ENCODE measurements at places on chromosomes 2 and 18.

DNA sequence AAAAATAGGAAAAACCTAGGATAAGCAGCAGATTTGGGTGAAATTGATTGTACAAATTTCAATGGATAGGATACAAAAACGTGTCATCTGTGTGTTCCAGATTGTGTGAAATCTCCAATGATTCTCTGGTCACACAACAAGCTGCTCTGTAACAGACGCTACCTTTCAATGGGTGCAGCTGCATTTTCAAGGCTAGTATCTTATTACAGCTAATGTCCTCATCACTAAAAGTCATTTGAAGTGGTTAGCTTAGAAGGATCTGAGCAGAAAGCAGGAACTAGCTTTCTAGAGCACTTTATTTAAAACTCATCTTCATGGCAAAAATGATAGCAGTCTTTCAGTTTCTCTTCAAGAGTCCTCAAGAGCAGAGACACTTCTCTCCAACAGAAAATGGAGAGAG lies 364.6 kb downstream of the LRP1B start:
- no peak for DNase-seq

DNA sequence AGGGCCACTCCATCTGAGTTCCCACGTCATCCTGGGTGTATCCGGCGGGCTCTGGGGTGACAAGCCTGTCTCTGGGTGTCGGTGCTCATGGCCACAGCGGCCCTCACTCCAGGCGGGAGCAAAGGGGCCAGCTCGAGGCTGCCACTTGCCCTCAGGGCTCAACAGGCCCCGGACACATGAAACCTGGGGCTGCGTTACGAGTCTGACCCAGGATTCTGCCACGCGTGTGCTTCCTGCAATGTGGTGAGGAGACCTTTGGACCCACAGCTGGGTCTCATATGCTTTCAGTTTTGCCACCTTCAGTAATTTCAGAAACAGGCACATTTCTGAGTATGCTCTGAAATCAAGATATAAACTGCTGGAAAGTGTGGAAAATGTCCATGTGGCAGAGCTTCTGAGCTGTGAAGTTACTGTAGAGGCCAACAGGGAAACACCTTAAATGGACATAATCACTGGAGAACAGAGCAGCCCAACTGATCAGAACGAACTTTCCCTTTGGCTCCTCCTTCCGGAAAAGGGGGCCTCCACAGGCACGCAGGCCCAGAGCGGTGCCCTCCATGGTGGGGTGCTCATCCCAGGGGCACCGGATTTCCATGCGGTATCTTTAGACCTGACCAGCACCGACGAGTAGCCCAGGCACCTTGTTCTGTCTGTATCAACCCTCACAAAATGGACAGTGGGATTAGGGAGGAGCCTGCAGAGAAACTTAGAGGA lies 14.1 kb downstream of the PER2 start:
- no peak for DNase-seq

- peak; percentile 28 for DNase-seq
Observed at GRCh38 chr2:72864500-72864899, 22.7 kb upstream of the SPR start.

DNA sequence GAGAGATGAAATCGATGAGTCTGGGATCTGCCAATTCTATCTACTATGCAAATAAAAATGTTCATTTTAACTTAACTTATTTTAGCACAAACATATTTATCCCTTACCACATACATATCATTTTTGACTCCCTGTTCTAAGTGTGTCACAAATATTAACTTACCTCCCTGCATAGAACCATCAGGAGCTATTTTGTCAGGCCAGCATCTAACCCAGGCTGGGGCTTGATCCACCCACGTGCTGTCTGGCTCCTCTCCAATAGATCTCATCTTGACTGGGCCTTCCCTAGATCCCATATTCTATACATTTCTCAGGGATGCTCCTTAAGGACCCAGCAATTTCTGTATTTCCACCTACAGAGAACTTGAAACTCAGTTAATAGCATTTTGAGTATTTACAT lies 20.9 kb downstream of the NTSR2 start:
- no peak for DNase-seq

DNA sequence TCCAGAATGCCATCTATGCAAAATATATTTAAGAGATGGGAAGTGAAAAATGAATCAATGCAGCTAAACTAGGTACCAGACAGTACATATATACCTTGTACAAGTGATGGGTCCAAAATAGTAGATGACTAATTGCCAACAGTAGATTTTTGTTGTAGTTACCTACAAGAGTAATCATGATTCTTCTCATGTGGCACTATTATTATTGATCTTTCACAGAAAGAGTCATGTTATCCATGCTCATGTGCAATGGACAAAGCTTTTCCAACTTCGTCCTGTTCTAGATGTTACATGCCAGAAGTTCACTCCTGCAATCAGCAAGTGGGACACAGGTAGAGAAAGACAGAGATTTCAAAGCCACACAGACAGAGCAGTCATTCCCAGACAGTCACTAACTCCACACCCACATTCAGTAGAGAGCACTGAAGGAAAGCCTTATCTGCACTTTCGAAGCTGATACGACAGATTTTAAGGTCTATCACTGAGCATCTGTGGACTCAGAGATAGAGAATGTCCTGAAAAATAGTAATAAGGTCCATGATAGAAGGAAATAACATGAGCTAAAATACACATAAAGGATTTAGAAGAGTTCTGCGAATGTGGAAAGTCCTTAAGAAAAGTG lies 101.6 kb upstream of the ITPRID2 start:
- no peak for DNase-seq

GRCh38 chr2:112634153-112634873 lies 11.4 kb upstream of the SLC20A1 start:
- no peak for DNase-seq

- DNase-seq, result no peak
Observed at GRCh38 chr2:132884705-132885104, 214.7 kb upstream of the LYPD1 start.

DNA sequence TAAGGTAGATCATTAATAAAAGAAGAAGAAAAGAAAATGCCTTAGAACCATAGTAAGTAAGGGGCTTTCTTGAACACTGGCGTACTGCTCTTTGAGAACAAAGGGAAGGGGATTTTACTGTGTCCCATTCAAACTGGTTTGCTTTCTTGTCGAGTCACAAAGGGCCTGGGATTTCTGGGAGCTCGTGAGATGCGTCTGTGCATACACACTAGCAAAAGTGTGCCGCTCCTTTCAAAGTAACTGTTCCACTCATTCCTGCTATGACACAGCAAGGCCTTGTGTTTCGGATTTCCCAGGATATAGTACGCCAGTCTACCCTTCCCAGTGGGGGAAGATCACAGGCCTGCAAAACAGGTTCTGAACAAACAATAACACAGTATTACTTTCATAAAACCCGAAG lies 93.0 kb downstream of the KCTD18 start:
- no peak for DNase-seq

GRCh38 chr2:219567791-219568361 lies 3.5 kb downstream of the OBSL1 start:
- DNase-seq, result no peak

DNA sequence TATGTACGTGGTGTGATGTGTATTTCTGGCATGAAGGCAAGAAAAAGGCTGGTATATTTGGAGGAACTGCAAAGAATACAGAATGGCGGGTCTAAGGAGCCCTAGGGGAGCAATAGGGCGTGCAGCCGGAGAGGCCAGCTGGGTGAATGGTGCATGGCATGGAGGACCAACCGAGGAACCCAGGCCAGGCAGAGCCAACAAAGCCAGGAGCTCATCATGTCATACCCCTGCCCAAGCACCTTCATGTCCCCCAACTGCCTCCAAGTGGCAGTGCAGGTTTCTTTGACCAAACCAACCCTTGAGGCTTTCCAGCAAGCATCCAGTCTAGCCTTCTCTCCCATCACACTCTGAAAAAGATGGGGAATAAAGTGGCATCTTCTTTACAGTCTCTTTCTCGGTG lies 8.9 kb upstream of the KCNK3 start:
- DNase-seq, result no peak

GRCh38 chr2:170974304-170974993 lies 45.4 kb downstream of the GORASP2 start:
- DNase-seq, result no peak

DNA sequence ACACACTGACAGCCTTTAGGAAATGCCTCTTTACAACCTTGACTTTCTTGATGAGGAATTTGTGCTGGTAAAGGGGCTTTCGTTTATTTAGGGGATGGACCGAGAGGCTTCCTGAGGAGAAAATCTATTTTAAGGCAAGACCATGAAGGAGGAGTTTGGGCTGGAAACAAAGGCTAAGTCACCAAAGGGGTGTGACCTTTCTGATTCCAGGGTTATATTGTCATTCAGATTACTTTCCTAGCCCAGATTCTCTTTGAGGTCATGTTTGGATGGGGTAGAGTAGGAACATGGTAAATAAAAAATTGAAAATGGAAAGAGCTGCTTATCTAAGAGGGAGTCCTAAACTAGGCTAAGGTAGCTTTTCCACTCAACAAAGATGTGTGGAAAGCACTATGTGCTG lies 77.1 kb upstream of the UGP2 start:
- no peak for DNase-seq

DNA sequence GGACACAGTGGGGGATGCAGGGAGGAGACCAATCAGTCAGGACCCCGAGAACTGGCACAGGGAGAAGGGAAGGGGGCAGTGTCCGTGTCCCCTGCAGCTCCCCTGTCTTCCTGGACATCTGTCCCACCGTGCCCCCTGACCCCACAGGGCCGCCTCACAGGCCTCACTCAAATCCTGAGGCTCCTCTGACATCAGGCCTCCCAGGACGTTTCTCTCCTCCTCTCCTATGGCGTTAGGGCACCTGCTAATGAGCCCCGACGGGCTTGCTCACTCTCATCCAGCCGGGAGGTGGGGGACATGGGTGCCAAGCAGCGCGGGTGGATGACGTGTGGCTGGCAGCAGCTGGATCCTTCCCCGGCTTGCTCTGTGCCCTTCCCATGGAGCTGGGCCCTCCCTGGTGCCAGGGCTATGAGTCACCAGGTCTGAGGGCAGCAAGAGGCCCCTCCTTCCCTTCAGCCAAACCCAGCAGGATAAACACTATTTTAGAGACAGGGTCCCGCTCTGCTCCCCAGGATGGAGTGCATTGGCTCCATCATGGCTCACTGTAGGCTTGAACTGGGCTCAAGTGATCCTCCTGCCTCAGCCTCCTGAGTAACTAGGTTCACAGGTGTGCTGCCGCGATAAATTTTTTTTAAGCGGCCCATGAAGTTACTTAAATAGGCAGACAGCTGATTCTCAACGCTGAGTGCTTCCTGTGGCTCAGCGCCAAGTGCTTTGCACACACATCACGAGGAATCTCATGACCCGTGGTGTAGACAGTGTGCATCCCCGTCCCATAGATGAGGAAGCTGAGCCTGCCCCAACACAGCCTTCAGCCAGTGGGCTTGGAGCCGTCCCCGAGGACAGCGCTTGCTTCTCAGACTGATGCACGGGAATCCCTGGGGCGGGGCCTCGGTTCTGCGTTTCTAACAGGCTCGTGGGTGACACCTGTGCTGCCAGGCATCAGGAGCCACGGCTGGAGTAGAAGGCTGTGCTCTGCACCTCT lies 64.5 kb upstream of the HDAC4 start:
- DNase-seq, result no peak

- no peak for DNase-seq
Observed at GRCh38 chr18:28036488-28036887, 140.4 kb downstream of the CDH2 start.

GRCh38 chr2:117812443-117812842 lies 2.0 kb upstream of the DDX18 start:
- DNase-seq, result no peak

Data from common myeloid progenitor, CD34-positive (primary cell).